ENCODE measurements at places on chromosomes 12 and 14.

DNA sequence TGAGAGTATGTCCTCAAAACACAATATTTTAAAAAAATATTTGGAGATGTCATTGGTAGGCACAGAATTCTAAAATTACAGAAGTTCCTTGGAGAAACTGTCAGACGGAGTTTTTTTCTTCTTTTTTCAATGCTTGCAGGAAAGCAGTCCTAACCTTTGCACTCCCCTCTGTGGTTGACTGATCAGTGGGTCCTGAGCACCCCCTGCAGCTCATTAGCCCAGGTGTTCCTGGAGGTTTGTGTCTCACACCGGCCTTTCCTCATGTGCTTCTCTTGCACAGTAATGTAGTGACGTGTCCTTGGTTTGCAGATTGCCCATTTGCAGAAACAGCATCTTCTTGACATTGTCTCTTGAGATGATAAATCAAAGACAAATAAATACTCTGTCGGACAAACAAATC is 513.0 kb downstream of the TMEM121 start:
- no peak for DNase-seq

DNA sequence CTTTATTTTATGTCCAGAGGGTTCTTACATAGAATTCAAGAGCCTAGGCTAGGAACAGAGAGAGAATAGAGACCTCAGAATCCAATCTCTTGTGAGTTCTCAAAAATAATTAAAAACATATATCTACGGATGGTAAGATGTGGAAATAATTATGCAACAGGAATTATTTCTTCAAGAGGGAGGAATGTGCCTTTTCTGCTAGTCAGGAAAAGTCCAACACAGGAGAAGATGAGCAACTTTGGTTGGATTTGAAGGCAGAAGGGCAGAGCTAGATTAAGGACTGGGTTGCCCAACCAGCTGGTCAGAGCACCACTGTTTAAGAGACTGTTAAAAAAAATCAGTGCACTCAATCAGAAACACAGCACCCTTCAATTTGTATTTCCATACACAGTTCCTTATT is 365.5 kb downstream of the ETNK1 start:
- DNase-seq, result no peak

DNA sequence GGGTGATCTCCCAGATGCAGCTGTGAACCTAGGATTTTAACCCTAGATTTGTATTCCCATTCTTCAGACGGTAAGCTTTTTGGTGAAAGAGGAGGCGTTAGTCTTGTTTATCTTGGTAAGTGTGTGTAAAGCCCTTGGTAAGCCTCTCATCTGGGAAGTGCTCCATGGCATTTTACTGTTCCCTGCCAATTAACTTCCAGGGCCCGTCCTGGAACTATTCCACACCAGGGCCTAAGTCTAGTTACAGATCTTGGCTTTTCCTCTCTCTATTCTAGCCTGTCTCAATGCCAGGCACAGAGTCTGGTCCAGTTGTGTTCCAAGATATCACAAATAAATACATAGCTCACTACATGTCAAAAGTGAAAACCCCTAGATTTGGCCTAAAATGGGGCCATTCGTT is 42.4 kb downstream of the YEATS4 start:
- DNase-seq, result no peak

DNA sequence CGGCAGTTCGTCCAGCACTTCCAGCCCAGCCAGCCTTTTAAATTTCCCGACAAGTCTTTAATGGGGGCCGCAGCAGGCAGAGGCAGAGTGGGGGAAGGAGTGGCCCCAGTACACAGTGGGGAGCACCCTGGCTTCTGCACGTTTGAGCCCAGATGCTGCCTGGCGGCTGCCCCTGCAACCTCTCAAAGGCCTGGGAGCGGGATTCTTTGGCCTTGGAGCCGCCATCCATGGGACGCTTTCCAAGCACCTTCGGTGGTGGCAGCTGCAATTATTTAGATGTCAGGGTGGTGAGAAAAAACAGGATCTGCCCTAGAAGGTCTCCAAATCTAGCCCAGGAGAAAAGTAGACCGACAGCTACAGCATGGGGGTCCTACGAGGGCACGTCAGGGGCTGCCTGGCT is 46.0 kb downstream of the FAM222A start:
- DNase-seq, result no peak

- peak; percentile 62 for DNase-seq
Observed at GRCh38 chr14:68027276-68027675, 207.7 kb downstream of the RAD51B start.

GRCh38 chr12:54329759-54330158 is 4.8 kb downstream of the COPZ1 start:
- no peak for DNase-seq

DNA sequence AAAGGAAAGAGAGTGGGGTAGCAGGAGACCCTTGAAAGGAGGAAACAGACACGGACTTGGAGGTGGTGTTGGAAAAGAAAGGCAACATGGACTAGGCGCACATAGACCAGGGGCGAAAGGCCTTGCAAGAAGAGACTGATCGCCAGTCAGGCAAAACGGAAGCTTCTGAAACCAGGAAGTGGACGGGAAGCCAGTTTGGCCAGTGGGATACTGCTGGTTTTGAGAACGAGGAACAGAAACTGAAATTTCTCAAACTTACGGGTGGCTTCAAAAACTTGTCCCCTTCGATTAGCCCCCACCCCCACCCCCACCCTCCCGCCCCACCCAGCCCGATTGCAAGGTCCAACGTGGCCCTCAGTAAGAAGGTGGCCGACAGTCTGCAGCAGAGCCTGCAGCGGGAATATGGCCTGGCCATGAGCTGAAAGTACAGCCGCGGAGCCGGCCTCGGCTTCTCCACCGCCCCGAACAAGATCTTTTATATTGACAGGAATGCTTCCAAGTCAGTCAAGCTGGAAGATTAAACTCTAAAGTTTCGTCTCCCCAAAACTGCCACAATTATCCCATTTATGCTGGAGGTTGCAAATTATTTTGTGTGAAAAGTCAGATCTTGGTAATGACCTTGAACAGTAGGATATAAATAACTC is 364.7 kb downstream of the BCAT1 start:
- no peak for DNase-seq

- DNase-seq, result no peak
Observed at GRCh38 chr12:81143057-81143456, 65.2 kb downstream of the ACSS3 start.

- no peak for DNase-seq
Observed at GRCh38 chr12:132695431-132695830, 8.0 kb downstream of the PXMP2 start.

DNA sequence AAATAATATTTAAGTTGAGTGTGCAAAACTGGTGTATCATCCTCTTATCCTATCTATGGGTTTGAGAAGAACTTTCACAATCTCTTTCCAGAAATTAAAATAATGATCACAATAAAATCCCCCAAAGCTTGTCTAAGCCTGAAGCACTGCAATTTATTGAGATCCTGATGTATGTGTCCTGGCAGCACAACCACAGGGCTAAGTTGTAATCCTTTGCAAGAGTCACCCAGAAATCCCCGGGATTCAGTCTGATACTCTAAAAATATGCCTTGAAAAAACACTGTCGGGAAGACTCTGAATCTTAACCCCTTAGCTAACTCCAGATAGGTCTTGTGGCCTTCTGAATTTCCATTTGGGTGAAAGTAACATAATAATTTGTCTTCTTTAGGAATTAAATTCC is 40.3 kb upstream of the STXBP6 start:
- peak; percentile 22 for DNase-seq

GRCh38 chr14:71734076-71734475 is 198.2 kb upstream of the RGS6 start:
- no peak for DNase-seq

GRCh38 chr12:76300297-76300665 is 47.9 kb downstream of the BBS10 start:
- DNase-seq, result no peak

Measured in LHCN-M2 (cell line).